ENCODE measurements at places on chromosomes 16 and 17.

DNA sequence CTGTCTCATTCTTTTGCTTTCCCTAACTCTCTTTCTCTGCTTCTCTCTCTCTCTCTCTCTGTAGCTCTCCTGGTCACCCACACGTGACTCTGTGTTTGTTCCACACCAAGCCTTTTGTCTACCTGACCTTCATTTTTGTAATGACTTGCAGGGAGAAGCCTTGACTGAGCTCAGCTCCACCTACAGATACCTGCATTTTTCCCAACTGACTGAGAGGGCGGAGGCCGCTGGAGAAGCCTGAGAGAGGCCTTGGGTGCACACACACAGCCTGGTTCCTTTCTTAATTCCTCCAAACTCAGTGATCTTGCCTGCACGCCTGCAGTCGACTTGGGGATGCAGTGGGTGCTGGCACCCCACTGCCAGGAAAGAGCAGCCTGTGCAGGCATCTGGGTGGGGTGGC is 68.8 kb downstream of the LYRM1 start:
- no peak for DNase-seq

GRCh38 chr16:31709181-31709580 is 164.4 kb upstream of the ZNF267 start:
- no peak for DNase-seq

- DNase-seq, result peak; percentile 81
Measured at GRCh38 chr16:9447195-9447551, 355.7 kb downstream of the HAPSTR1 start.

DNA sequence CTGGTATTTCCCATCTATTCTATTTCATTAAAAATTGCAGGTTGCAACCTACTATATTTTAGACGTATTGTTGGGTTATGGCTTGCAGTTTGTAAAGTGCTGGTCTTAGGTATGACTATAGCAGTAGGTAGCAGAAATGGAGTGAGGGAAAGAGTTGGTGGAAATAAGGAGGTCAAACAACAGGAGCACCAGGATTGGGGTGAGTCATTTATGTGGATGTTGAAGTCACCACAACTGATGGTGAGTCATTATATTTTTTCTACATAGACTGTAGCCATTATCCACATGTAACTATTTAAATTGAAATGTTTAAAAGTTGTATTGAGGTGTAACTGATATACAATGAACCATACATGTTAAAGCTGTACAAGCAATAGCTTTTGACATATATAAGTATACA is 25.0 kb upstream of the HS3ST3A1 start:
- no peak for DNase-seq

DNA sequence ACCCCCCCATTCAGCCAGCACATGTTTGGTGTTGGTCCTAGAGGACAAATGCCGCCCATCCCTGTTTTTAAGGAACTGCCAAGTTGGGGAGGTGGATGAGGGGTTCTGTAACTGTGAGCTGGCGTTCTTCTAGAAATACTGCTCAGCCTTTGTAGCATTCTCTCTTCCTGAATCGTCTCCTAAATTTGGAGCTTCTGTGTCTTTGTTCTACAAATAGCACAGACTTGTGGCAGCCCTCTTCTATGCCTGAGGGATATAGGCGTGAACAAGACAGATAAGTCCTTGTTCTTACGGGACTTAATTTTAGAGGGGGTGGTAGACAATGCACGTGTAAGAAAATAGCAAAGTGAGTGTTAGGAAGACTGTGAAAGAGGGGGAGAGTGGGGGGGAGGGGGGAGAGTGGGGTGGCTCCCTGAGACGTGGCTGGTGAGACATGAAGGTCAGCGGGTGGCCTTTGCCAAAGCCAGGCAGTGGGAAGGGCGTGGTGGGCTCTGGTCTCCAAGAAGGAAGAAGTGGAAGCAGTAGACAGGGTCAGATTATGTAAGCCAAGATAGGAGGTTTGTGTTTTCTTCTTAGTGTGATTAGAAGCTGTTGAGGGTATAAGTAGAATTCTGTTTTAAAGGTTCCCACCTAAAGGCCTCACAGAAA is 9.9 kb downstream of the MFSD11 start:
- no peak for DNase-seq

DNA sequence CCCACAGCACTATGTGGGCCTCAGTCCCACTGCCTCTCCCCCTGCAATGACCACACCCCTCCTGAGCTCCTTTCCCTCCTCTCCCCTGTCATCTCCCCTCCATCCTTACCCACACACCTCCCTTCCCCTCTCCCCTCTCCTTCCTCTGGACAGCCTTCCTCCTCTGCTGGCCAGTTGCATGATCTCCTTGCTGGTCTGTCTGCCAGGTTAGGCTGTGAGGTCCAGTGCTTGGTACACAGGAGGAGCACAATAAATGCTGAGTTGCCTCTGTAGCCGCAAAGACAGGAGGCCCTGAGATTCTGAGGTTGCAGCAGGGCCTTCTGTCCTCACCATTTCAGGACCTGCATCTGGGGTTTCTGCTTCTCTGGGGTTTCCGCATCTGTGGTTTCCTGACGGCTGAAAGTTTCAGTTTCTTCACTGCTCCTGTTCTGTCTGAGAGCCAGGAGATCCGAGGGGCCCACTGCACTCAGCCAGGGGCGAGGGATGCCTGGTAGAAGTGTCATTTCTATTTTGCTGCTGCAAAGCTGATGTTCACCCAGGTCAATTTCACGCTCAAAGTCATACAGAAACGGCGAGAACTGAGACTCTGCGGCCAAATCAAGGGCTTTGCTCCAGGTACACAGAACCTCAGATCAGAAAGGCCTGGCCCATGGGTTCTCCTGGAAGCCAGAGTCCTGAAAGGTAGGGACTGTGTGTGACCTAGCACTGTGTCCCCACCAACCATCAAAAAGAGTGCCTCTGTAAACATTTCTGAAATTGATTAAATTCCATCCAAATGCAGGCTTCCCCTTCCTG is 4.6 kb upstream of the SLC12A3 start:
- DNase-seq, result no peak

- no peak for DNase-seq
Measured at GRCh38 chr16:84548971-84549844, 44.7 kb upstream of the MEAK7 start.

GRCh38 chr17:40312893-40313667 is 4.1 kb downstream of the RARA start:
- DNase-seq, result peak; percentile 35

GRCh38 chr17:42673885-42674754 is 2.7 kb downstream of the PLEKHH3 start:
- peak; percentile 76 for DNase-seq

GRCh38 chr16:81409016-81409556 is 35.5 kb upstream of the CMIP start:
- no peak for DNase-seq

DNA sequence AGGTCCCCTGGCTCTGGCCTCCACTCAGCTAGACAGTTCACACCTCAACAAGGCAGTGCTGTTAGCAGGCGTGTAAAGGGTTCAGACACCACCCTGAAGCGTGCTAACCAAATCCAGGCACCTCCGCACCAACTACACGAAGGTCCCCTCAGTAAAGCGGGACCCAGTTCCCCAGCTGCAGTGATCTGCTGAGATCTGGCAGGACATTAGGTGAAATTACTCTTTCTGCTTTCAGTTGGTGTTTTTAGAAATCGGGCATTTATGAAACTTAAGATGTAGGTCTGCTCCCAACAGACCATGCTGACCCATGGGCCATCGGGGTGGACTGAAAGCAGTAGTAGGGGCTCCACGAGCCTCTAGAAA is 27.1 kb downstream of the FBXO31 start:
- no peak for DNase-seq

DNA sequence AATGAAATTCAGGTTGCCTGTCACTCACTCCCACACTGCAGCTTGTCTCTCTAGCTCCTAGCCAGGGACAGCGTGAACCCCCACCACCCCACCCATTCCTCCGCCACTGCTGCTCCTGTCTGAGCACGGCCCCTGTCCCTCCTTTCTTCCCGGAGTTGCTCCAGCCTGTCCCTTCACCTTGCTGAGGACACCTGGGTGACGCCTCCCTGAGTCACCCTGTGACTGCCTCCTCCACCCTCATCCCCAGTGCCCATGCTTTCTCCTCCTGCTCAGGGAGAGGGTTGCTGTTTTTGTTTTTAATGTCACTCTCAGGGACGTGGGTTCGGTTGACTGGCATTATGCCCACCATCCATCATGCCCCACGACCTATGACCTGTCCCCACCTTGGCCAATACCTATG is 25.8 kb upstream of the NAT9 start:
- no peak for DNase-seq

DNA sequence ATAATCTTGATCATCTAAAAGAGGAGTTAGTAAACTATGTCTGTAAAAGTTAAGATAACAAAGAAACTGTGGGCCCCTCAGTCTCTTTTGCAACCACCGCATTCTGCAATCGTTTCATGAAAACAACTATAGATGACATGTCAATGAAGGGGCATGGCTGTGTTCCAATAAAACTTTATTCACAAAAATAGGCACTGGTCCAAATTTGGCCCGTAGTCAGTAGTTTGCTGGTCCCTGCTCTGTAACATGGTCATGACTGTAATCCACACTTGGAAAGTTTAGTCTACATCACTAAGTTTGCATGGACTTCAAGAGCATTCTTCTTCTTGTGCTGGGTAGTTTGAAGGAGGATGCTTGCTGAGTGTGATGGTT is 299.3 kb upstream of the PSMD7 start:
- no peak for DNase-seq

- no peak for DNase-seq
Measured at GRCh38 chr16:51359141-51359955, 208.3 kb upstream of the SALL1 start.

GRCh38 chr16:78619811-78620210 is 520.4 kb downstream of the WWOX start:
- DNase-seq, result no peak

- DNase-seq, result no peak
Measured at GRCh38 chr16:82943371-82943770, 316.6 kb downstream of the CDH13 start.

GRCh38 chr16:88363239-88363891 is 19.4 kb upstream of the ZNF469 start:
- DNase-seq, result no peak
